SK-MEL-5 (cell line): ENCODE measurements at places on chromosomes 5 and 9. TPM values are rescaled to one million over a fixed set of nuclear protein-coding genes. Genes with fewer than 3 reads are reported as not detected.
A peak's percentile ranks its signal among the peaks of the same experiment; 100 is the strongest.

C5 gene
- 1.8 and 1.9 TPM in 2 replicates for total RNA-seq

ARSI gene
- not detected in 2 replicates for total RNA-seq

FGFR4 gene
- total RNA-seq: 15.2 and 16.6 TPM in 2 replicates

TRMT10B gene
- 2.2 and 3.0 TPM in 2 replicates for total RNA-seq

BARHL1 gene
- not detected in 2 replicates for total RNA-seq

IL4 gene
- not detected in 2 replicates for total RNA-seq

SPINK4 gene
- not detected in 2 replicates for total RNA-seq

LCN2 gene
- total RNA-seq: not detected in 2 replicates

FOXD1 gene
- 5.3 and 13.1 TPM in 2 replicates for total RNA-seq

GRCh38 chr5:43000111-43000840 is 39.8 kb downstream of the ANXA2R start:
- no peak for DNase-seq

DNA sequence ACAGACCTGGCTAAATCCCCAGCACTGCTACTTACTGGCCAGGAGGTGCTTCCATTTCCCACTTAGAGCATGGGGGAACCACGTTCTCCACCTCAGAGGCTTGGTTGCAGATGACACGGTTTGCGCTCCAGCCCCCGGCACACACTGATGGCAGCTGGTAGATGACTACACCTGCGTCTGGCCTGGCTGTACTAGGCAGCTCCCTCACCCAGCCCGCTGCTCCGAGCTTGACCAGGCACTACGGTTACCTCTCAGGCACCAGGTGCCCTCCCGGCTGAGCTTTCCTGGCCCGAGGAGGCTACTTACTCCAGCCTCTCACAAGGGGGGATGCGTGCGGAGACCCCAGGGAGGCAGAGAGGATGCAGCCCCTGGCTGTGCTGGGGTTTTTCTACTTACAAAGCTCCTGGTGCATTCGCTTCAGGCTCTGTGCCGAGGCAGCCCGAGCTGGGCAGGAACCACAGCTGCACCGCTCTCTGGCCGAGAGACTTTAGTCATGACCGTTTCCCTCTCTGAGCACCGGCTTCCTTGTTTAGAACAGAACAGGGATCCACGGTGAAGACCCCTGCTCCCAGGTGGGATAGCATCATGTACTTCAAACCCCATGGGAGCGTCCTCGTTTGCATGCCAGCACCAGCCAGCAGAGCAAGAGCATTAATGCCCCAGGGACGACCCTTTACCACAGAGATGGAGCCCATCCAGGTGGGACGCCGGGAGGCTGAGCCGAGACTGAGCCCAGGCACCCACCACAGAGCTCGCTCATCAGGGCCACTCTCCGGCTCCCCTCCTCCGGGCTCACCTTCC is 7.6 kb upstream of the GBGT1 start:
- no peak for DNase-seq

- peak; percentile 14 for DNase-seq
These were observed 59.2 kb downstream of the CCDC192 start for GRCh38 chr5:127762412-127762811.

DNA sequence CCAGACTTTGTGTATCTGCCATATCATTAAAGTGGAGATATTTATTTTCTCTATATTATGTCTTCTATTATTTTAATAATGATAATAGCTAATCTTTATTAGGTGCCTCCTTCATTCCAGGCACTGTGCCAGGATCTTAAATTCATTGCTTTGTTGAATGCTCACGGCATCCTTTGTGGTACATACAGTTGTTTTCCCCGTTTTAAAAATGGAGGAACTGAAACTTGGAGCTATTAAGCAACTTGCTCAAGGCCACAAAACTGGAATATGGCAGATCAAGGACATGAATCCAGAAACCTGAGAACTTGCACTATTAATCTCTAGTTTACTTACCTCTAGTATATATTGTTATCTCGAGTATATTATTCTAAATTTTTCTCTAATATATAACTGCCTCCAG is 41.5 kb upstream of the PPP3R2 start:
- DNase-seq: no peak

DNA sequence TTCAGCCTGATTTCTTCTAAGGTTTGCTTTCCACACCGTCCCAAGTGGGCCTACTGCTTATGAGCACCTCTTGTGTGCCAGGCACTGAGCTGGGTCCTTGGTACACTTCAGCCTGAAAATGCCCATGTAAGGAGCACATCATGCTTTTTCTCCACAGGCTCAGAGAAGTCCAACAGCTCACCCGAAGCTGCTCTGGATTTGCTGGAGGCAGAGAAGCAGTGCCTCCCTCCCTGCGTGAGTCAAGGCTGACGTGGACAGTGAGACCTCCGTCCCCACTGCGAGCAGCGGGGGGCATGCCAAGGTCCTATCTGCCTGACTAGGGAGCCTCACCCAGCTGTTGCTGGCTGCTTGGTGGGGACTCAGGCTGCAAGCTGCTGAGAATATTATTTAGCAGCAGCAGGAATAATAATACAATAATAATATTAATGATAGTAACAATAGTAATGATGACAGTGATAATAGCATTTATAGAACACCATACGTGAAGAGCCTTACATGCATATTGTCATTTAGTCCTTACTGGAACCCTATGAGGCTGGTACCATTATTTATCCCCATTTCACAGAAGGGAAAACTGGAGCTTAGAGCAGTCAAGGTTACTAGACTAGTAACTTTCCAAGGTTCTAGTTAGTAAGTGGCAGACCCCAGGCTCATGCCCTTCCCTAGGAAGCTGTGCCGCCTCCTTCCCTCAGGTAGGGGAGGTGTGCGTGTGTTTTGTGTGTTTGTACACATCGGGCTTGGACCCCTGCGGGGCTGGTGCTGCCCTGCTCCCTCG is 194.8 kb downstream of the HSPA4 start:
- DNase-seq: no peak

GRCh38 chr5:172076761-172077244 is 70.4 kb upstream of the FBXW11 start:
- DNase-seq: peak; percentile 10

GRCh38 chr9:7298123-7298522 is 501.5 kb downstream of the DMAC1 start:
- DNase-seq: no peak

GRCh38 chr5:643351-643801 is 31.2 kb downstream of the CEP72 start:
- DNase-seq: no peak

- DNase-seq: no peak
These were observed 115.8 kb downstream of the MTX3 start for GRCh38 chr5:79875230-79875629.

DNA sequence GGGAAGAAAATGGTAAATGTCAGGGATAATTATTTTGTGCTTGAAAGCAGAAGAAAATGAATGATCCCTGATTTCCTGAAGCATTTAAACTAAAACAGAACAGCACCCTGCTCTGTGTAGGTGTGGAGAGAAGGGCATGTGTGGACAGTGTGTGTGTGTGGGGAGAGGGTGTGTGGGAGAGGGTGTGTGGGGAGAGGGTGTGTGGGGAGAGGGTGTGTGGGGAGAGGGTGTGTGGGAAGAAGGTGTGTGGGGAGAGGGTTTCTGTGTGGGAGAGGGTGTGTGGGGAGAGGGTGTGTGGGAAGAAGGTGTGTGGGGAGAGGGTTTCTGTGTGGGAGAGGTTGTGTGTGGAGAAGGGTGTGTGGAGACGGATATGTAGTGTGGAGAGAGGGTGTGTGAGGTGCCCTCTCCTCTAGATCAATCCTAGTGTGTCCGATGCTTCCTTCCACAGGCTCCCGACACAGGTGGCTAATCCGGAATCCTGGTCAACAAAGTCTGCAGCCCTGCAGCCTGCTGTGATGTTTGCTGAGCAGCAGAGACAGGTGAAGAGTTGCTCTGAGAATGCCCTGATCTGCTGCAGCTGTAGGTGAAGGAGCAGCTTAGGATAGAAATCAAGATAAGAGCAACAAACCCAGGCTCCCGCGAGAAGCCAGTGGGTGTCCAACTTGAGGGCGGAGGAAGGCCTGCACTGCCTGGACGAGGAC is 15.5 kb downstream of the IRX4 start:
- DNase-seq: no peak

- no peak for DNase-seq
These were observed 652 bp downstream of the ARSK start for GRCh38 chr5:95555553-95555952.

DNA sequence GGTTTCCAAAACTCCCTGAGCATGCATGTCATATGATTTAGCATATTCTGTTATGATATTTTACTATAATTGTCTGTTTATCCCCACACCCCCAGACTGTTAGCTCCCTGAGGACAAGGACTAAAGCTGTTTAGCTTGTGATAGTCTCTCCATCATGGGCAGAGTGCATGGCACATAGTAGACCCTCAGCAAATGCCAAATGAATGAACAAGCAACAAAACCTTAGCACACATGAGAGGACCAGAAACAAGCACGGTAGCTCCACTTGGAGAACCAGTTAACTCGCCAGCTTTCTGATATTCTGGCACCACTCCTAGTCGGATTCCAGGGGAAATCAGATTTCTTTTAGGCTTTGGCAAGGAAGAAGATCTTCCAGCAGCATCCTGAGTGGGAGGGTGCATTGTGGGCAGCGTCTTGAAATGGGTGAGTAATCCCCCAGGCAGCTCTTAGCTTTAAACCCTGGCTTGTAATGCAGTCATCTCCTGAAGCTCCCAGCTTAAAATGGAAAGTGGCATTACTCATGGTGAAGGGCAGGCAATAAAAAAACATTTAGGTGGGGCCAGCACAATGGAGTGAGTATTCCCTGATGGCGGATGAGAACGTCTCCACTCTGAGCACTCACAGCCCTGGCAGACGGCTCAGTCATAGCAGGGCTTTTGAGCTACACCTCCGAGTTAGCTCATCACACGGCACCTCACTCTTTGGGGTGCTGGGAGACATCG is 41.1 kb downstream of the FGF1 start:
- peak; percentile 56 for DNase-seq

GRCh38 chr9:73023025-73023541 is 70.2 kb upstream of the ALDH1A1 start:
- peak; percentile 86 for DNase-seq

- DNase-seq: no peak
These were observed 15.7 kb upstream of the PDZD2 start for GRCh38 chr5:31623249-31623648.

DNA sequence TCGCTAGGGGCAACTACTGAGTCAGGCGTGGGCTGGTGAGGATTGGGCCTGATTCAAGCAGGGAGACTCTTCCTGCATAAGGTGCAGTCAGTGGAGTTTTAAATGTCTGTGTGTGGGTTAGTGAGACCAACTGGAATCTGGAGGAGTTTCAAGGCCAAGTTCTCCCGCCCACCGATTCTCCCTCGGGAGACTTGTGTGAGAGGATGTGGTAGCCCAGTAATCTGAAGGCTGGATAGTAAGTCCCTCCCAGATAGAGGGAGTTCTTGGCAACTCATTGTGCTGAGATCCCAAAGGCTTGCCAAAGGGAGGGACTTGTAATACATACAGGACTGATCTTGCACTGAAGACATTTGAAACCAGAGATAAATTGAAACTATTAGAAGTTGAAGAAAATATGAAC is 51.8 kb downstream of the WDR36 start:
- peak; percentile 92 for DNase-seq

- DNase-seq: no peak
These were observed 231.3 kb downstream of the RFK start for GRCh38 chr9:76162751-76163500.
